ENCODE measurements at places on chromosomes 7 and 10.

- no peak for DNase-seq
These were observed 3.0 kb downstream of the GPRIN2 start for GRCh38 chr10:46553238-46554049.

DNA sequence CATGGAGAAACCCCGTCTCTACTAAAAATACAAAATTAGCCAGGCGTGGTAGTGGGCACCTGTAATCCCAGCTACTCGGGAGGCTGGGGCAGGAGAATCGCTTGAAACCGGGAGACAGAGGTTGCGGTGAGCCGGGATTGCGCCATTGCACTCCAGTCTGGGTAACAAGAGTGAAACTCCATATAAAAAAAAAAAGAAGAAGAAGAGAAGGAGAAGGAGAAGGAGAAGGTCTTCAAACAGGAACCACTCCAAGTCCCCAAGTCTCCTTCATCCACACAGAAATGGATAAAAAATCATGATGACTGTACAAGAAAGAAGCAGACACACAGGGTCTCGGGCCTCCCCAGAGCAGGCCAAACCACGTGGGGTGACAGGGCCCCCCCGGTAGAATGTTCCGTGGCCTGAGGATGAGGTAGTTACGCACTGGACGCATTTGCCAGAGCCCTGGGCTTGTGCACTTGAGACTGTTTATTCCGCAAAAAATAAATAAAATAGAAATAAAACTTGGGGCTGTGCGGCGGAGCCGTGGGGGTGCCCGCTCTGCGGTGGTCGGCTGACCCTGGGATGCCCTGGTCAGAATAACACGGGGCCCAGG, 15.8 kb downstream of the VENTX start:
- no peak for DNase-seq

GRCh38 chr7:100024020-100024619, 8.7 kb downstream of the ZKSCAN1 start:
- no peak for DNase-seq

DNA sequence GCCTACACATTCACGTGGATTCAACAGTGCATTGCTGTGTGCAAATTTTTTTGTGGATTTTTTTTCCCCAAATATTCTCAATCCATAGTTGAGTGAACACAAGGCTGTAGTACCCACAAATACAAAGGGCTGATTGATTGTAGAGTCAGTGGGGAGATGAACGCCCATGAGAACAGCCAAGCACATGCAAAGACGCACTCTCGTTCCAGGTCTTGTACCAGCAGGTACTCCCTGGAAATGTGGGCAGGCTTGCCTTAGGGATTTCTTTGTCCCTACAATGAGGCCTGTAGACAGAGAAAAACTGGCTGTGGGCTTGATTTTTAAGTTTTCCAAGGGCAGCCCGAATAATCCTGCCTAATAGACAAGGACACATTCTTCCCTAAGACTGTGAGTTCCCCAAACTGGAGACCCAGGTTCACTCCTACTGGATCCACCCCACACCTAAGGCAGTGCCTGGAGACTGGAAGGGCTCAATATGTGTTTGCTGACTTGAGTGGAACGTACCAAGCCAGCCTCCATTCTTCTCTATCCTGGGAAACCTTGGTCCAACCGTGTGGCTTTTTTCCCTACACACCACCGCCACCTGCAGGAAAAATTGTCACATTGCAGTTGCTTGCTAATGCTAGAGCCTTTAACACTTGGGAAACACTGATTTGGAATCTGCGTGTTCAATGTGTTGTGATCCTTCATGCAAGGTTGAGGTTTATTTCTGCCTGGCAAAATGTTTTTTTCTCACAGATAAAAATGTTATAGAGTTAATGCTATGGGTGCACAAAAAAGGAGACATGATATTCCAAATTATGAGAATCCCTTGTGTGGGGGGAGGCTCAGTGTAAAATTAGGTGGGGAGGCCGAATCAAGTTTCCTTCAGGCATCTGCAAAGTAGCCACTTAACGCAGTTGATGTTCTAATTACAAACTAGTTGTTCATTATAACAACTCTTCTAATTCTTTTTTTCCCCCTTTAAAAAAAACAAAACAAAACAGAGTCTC, 49.3 kb downstream of the PPP1R17 start:
- DNase-seq: no peak

Data from stimulated activated CD8-positive, alpha-beta memory T cell treated with anti-CD3 and anti-CD28 coated beads, Interleukin-4, amount 100 ng/mL, for 4 hours (primary cell).